T-cell (primary cell): ENCODE measurements at places on chromosomes 5 and 9.

DNA sequence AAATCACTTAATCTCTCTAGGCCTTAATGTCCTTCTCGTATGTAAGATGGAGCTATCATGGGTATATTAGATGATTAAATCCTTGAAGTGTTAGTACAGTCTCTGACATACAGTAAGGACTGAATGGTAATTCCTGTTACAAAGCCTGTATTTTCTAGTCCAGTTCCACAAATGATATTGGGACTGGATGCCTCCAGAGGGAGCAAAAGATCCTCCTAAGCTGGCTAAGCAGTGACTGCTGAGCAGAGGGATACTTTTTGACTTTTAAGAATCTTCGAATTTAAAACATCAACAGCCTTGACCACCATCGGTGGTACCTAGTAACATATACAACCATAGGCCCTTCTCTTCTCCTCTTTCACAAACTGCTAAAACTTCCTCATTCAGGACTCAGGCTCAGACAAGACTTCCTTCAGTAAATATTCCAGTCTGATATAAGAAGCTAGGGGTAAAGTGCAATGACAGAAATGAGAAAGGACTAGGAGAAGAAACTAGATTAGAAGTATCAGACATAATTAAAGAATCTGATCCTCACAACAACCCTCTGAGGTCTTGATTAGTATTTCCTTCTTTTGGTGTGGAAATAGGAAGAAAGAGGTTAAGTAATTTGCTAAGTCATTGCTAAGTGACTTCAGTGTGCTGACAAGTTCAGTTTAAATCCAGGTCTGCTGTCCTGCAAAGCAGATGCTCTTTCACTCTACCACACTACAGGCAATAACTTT is 13.9 kb downstream of the PTAR1 start:
- no peak for DNase-seq

GRCh38 chr9:14232111-14232510 is 81.8 kb downstream of the NFIB start:
- DNase-seq = no peak

DNA sequence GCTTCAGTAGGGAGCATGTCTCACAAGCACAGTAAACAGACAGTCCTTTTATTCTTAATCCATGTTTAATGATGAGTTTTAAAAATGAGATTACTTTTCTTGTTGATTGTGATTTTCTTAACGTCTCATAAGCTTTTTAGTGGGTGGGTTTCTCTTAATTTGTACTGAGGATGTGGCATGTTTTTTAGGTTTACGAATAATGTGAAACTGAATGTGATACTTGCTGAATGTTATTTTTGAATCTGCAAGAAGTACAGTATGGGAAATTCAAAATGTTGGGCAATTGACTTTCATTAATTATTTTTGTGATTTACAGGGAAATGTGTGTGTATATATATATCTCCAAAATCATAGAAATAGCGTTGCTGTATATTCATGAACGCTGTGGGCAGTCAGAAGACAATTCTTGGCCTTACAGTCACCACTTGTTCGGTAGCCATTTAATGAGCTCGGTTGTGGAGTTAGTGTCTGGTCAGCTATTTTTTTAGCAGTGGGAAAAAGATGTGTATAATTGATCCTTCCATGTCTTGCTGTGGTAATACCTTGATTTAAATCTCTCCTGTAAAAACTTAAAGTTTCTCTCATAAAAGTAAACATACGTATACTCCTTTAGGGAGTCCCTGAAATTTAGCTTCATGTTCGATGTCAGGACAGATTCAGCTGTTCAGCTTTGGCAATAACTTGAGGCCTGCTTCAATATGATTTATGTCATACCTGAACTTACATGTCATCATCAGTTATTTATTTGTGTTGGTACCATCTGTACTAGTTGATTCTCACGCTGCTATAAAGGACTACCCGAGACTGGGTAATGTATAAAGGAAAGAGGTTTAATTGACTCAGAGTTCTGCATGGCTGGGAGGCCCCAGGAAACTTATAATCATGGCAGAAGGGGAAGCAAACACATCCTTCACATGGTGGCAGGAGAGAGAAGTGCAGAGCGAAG is 15.0 kb downstream of the ICE1 start:
- no peak for DNase-seq

DNA sequence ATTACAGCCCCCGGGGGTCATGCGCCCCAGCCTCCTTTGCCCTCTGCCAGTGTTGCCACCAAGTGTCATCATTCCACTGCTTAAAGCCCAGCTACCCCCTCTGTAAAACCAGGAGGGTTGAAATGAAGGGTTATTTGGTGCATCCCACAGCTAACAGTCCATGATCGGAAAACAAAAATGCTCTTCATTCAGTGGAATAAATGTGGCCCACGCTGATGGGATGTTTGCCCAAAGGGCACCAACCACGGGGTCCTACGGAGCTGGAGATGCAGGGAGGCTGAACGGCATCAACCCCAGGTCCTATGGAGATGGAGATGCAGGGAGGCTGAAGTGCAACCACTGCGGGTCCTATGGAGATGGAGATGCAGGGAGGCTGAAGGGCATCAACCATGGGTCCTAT is 218.5 kb upstream of the IRX1 start:
- no peak for DNase-seq

DNA sequence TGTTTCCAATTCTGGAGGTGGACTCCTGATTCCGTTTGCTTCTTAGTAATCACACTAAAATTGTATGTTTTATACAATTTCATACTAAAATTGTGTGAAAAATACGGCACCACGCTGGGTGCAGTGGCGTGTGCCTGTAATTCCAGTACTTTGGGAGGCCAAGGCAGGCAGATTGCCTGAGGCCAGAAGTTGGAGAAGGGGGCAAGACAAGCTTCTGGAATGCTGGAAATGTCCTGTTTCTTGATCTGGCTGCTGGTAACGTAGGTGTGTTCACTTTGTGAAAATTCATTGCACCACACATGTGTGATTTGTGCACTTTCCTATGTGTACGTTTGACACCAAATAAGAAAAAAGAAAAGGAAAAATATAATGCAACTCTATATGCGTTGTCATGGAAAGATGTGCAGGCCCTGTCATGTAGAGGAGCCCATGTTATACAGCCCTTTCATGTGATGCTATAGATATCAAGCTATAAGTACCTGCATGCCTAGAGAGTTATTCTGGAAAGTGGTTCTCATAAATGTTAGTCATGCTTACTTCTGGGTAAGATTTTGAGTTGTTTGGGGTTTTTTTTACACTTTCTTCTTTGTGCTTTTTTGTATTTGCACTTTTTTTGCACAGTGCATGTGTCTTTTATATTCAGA is 119.9 kb downstream of the TMEM174 start:
- DNase-seq = no peak

DNA sequence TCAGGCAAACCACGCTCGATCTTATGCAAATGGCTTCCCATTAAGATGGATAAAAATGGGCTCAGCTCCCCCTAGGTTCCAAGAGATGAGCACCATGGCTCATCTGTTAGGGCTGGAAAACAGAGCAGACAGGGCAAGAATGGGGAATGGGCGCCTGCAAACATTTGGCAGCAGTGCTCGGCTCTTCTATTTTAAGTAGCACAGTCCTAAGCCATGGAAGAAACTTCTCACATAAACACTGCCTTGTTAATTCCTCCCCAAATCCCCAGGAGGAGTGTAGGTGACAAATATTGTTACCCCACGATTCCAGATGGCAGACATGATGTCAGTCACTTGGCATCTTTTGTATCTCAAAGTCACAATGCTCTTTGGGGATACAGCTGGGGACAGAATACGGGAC is 221.8 kb downstream of the ICE1 start:
- DNase-seq = no peak

DNA sequence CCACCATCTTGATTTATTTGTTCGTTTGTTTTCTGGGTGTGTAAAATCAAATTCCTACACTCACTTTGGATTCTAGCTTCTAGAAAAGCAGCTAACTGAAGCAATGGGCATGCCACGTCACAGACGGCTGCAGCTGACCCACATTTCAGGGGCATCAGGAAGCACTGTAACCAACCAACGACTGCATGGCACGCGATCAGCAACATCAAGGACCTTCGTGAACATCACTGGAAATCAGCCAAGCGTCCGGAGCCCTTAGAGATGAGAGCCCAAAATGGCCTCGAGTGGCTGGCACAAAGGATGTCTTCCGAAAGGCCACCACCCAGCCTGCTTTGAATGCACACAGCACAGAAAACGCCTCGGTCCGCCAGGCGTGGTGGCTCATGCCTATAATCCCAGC is 191.1 kb downstream of the OLFM1 start:
- no peak for DNase-seq

GRCh38 chr5:145917288-145917687 is 19.1 kb upstream of the SH3RF2 start:
- DNase-seq = no peak

- DNase-seq = no peak
These were observed 25.3 kb upstream of the SLC1A1 start for GRCh38 chr9:4464911-4465513.

DNA sequence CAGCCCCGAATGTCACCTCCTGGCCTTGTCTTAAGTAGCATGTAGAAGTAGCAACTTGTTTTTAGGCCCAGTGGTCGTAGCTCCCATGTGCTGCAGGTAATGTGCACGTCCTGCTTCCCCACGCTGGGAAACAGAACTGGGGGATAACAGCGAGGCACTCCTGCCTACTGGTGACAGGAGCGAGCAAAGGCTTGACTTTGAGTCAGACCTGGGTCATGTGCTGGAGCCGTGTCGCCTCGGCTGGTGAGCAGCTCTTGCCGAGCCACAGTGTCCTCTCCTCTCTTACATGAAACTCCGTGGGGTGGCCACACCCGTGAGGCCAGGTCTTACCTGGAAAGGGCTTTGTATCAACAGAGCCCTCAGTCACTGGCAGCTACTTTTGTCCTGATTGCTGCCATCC is 17.5 kb upstream of the POMT1 start:
- DNase-seq = no peak

GRCh38 chr5:129629575-129629974 is 118.3 kb upstream of the MINAR2 start:
- no peak for DNase-seq

DNA sequence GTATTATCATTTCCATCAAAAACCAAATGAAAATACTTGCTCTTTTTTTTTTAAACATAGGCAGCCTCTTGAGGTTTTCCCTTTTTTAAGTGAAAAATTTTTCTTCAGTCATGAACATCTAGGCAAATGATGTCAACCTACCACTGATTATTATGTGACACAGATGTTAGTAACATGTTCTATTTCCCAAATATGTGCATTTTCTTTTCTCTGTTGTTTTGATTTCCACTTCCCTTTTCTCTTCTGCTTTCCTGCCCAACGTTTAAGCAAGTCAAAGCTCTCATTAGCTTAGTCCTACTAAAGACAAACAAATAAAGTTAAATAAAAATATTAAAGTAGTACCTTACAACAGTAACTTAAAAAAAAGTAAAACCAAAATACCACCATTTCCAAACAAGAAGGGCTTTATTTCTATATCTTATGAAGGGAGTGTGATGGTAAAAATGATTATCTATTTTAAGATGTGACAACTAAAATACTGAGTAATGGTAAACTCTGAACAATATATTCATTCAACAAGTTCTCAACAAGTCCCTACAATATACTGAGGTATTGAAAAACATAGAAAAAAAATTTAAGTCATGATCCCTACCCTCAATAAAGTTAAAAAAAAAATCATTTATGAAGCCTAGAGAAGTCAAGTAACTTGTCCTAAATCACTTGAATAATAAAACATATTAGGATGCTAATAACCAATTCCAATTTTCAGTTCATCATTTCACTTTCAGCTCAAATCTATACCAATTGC is 9.4 kb downstream of the SLC38A9 start:
- DNase-seq = no peak

DNA sequence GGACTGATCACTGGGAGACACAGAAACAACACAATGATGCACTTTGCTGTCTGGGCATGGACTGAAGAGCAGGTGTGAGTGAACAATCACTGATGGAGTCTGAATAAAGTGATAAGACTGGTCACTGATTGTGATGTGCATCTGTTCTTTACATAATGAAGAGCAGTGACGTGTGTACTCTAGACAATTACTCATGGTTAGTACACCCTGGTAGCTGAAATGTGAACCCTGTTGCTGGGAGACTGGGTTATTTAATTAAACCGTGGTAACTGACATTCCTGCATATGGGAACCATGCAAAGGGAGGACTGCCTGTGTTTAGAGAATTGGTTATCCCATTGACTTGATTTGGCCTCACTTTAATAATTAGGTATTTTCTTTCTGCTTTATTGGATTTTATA is 202.9 kb downstream of the NR2F1-AS1 start:
- DNase-seq = no peak

- DNase-seq = no peak
These were observed 24.6 kb downstream of the NR2F1 start for GRCh38 chr5:93607367-93608258.

DNA sequence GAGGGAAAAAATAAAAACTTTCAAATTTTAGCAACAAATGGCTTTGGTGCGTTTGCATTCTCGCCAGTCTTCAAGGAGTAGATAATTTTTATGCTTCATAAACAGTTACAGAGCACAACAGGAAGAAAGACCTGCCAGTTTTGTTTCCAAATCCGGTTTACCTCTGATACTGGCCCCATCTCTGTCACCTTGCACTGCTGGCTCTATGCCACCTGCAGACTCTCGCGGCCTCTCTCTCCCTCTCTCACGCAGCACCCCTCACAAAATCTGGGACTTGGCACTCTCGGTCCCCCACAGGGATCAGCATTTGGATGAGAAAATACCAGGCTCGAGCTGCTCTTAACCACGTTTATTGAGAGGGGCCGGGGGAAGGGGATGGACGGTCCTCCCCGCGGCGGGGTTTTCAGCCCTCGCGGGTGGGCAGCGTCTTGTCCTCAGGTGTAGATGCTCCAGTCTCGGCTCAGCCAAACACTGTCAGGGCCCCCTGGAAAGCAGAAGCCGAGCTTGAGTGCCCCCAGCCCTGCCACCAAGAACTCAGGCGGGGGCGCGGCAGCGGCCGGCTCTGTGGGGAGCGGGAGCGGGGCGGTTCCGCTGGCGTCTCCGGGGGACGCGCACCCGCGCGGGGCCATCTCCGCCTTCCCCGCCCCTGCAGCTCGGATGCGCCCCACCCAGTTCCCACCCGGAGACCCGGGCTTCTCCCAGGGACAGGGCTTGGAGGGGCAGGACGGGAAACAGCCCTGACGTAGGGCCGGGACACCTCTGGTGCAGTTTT is 1.3 kb downstream of the SCGB3A1 start:
- no peak for DNase-seq

DNA sequence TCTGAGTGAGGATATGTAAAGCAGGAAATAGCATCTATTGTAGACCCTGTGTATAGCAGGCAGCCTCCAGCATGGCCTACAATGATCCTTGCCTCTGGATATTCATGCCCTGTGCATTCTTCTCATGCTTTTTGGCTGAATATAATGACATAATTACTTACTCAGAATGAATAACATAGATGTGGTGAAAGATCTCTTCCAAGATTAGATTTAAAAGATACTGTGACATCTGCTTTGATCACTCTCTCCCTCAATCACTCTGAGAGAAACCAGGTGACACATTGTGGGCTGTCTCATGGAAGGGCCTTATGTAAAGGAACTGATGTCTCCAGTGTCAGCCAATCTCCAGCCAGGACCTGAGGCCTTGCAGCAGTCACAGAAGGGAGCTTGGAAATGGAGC is 376.7 kb downstream of the DNAH5 start:
- DNase-seq = no peak

DNA sequence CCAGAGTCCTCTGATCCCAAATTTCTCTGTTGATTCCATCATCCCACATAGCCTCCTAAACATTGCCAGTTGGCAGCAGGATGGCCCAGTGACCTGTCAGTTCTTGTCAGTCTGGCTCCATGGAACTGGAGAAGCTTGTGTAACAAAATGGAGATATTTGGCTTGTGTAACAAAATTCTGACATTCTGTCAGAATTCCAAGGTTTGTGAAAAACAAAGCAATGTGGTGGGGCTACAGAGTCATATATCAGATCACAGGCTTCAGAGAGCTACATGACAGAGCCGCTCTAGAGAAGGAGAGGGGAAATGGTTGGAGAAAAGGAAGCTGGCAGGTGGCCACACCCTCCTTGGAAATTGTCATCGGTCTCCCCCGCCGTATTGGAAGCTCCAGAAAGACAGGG is 75.4 kb upstream of the MAN2A1 start:
- no peak for DNase-seq
